Skin of body (tissue), 3 donors: ENCODE measurements at places on chromosomes 5 and 9. TPM values are rescaled to one million over a fixed set of nuclear protein-coding genes. Genes with fewer than 3 reads are reported as not detected.

DNA sequence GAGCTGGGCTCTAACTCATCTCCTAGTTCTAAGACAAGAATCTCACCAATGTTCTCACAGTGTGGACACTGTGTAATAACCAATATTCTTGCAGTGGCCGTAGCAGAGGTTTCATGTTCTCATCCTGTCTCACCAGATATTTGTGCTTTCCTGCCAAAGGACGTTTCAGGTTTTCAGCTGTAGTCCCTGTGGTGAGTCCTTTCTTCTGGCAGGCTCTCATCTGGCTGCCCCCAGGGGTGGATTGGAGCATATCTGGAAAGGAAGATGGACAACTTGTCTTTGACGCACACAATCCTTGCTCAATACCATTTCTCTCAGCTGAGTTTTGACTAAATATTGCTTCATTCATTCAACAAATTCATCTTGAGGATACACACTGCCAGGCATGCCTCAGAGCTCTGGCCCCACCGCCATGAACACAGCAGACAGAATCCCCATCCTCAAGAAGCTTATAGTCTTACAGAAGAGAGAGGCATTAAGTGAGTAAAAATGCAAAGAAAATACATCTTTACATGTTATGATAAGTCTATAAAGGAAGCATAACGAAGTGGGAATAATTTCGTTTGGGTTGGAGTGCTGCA, 33.8 kb upstream of the NEURL1B start:
- no peak for DNase-seq

The RLN1 gene
- total RNA-seq: not detected

DNA sequence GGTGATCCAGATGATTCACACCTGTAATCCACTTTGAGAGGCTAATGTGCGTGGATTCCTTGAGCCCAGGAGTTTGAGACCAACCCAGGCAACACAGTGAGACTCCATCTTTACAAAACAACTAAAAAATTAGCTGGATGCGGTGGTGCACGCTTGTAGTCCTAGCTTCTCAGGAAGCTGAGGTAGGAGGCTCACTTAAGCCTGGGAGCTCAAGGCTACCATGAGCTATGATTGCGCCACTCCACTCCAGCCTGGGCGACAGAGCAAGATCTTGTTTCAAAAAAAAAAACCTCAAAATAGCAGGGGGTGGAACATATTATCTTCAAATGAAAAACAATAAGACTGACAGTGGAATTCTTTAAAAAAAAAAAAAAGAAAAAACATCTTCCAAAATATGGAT, 59.0 kb downstream of the PCDHGC5 start:
- DNase-seq: no peak

DNA sequence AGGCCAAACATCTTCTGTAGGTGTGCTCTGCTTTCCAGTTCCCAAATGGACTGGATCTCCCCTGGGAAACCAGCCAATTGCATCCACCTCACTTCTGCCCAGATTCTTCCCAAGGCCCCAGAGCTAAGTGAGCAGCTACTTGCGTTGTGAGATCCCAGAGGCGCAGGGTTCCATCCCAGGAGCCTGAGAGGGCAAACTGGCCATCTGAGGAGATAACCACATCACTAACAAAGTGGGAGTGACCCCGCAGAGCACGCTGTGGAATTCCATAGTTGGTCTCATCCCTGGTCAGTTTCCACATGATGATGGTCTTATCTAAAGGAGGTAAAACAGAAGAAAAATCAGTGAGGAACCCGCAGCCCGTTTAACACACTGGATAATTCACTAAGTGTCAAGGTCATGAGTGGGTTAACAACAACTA, 1.7 kb downstream of the RACK1 start:
- DNase-seq: no peak

- no peak for DNase-seq
Measured at GRCh38 chr9:93119703-93119952, 14.4 kb downstream of the NINJ1 start.

DNA sequence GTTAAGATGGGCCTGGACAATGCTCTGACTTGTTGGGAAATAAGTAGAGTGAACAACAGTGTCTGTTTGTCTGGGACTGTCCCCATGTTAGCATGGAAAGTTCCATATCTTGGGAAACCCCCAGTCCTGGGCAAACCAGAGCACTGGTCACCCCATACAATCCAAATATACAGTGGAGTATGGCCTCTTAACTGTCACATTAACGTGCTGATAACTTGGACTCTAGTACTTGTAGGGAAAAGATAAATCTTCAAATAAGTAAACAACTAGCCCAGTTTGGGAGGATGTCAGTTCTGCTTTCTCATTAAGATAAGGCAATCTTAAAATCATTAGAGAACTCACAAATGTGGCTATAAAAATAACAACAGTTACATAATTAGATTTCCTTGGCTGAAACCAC, 47.6 kb upstream of the JAK2 start:
- DNase-seq: no peak

GRCh38 chr9:11962327-11962726, 730.9 kb upstream of the TYRP1 start:
- no peak for DNase-seq

- DNase-seq: no peak
Measured at GRCh38 chr5:57441557-57441956, 41.1 kb downstream of the ACTBL2 start.

- peak; percentile 22 for DNase-seq
Measured at GRCh38 chr5:177111720-177112394, 21.7 kb upstream of the NSD1 start.

DNA sequence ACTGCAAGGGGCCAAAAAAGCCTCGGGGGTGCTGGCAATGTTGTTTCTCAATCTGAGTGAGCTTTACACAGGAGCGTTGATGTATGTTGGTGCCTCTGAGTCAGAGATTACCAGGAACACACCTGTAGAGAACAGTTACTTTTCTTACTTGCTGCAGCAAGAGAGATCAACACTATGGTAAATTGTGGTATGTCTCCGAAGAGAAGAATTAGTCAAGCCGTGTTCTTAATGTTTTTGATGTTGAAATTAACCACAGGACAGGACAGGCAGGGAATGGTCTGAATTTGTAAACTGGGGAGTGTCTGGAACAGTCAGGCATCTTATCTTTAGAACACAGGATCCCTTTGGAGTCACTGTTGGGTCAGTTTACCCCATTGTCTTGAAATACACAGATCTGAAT, 285.7 kb downstream of the DNAH5 start:
- no peak for DNase-seq

The ALAD gene
- total RNA-seq: 22.9 TPM

DNA sequence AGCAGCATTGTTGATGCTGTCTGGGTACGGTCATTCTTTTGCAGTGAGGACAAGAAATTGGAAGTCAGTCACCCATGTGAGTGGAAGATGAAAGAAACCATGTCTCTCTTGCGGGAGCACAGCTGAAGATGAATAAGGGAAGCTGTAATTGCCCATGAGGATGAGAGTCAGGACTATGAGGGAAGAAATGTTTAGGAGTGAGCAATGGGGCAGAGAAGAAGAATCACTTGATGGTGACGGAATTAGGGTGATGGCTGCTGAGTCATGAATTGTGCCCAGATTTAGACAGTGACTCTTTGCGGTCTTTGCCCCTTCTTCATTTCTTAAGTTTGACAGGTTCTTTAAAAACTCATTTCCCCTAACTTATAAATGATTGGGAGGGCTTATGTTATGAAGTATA, 183.3 kb downstream of the MAST4 start:
- DNase-seq: no peak
